ENCODE measurements at places on chromosomes 16 and 17.

- DNase-seq, result no peak
These were observed 14.5 kb downstream of the MMP28 start for GRCh38 chr17:35780950-35781349.

GRCh38 chr16:57882792-57883191 is 80.5 kb upstream of the KIFC3 start:
- DNase-seq, result no peak

DNA sequence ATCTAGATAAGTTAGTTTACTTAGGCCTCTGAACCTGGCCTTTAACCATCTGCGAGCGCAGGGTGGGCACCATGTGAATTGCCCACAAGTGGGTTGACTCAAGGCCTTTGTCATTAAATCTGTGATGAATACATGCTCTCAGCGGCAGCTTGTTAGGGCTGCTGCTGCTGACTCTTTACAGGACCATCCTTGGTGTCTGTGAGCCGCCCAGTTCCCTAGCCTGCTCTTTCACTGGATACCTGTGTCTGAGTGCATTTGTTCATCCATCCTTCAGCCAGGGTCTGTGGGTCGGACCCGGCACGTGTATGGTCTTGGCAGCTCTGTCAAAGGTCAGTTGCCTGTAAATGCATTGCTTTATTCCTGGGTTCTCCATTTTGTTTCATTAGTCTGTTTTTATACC is 321.3 kb downstream of the CNTNAP4 start:
- DNase-seq, result no peak

DNA sequence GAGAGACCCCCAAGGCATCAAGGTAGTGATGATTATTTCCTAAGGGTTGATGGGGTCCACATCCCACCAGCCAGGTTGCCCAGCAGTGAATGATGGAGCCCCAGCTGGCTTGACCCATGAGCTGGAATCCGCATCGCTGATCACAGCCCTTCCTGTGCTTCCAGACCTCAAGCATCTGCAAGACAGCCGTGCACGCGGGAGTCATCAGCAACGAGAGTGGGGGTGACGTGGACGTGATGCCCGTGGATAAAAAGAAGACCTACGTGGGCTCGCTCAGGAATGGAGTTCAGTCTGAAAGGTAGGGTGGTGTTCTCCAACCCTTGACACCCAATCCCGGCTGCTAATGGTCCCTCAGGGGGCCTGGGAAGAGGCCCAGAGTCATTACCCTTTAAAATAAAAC is 69.3 kb downstream of the CRISPLD2 start:
- no peak for DNase-seq

DNA sequence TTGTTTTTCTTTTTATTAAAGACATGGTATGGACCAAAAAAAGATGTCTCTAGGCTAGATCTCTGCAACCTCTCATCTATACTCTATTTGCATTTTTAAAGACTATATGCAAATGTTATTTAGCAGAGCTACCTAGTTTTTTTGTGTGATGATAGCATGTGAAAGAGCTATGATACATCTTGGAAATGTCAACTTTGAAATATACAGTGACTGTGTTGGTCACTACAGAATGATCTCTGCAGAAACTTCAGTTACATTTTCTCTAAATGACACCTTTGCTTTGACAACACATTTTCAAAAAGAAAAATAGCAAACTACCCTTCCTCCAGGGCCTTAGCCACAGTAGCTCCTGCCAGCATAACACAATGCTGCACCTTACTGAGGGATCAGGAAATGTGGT is 86.6 kb downstream of the PRKCB start:
- no peak for DNase-seq

GRCh38 chr17:10744501-10745000 is 14.7 kb upstream of the TMEM220 start:
- no peak for DNase-seq

GRCh38 chr16:3101018-3101840 is 2.1 kb upstream of the ZSCAN10 start:
- DNase-seq, result no peak

DNA sequence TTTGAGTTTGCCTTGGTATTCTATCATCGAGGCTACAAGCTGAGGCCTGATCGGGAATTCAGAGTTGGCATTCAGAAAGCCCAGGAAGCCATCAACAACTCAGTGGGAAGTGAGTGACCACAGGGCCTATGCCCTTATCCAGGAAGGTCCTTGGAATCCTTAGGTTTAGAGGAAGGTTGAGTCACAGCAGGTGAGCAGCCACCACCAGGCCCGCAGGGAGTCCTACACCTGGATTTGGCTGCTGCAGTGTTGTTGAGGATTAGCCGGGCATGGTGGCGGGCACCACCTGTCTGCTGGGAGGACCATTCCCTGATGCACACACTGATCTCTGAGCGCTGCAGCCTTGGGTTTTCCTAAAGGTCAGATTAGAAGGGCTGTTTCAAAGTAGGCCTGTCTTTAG is 5.2 kb downstream of the ODAD4 start:
- no peak for DNase-seq

- no peak for DNase-seq
These were observed 19.0 kb downstream of the PIK3R5 start for GRCh38 chr17:8946476-8946875.

- DNase-seq, result no peak
These were observed 409.6 kb upstream of the CDH11 start for GRCh38 chr16:65531475-65531874.

DNA sequence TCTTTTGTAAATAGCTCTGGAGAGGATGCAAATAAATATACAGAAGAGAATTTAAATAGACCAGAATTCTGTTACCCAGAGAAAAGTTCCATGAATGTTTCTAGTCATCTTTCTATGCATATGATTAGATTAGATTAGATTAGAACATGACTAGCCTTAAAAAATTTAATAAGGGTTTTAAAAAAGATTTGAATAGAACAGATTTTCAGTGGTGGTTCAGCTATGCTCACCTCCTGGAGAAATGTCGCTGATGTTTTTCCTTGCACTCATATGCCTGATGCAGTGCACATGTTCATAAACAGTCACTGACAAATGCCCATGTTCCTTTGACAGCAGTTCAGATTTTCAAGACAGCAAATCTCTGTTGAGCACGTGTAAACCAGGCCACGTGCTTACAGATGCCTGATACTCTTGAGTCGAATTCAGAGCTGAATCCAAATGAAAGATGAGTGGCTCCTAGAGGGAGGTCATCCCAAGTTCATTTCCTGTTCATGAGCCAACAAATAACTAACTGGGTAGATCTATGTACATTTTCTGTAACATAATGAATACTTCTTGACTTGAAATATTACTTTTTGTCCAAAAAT is 19.9 kb upstream of the RAB11FIP4 start:
- DNase-seq, result no peak

- peak; percentile 68 for DNase-seq
These were observed 79.0 kb downstream of the RPA1 start for GRCh38 chr17:1908699-1909309.

GRCh38 chr17:56571456-56571855 is 22.0 kb upstream of the NOG start:
- no peak for DNase-seq

DNA sequence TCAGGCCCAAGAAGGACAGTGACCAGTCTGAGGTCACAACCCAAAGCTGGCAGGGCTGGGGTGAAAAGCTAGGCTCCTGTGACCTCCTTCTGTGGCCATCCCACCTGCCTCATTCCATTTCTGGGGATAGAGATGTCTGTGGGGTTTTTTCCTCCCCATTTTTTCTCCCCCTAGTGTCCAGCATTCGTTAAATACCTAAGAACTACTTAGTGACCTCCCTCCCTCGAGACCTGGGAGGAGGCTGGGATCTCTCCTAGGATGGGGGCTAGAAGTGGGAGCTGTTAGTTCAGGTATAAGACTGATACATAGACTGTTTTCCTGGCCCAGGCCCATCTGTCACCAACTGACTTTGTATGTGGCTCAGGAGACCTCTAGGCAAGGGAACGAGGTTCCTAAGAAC is 20.5 kb upstream of the STAC2 start:
- DNase-seq, result no peak

DNA sequence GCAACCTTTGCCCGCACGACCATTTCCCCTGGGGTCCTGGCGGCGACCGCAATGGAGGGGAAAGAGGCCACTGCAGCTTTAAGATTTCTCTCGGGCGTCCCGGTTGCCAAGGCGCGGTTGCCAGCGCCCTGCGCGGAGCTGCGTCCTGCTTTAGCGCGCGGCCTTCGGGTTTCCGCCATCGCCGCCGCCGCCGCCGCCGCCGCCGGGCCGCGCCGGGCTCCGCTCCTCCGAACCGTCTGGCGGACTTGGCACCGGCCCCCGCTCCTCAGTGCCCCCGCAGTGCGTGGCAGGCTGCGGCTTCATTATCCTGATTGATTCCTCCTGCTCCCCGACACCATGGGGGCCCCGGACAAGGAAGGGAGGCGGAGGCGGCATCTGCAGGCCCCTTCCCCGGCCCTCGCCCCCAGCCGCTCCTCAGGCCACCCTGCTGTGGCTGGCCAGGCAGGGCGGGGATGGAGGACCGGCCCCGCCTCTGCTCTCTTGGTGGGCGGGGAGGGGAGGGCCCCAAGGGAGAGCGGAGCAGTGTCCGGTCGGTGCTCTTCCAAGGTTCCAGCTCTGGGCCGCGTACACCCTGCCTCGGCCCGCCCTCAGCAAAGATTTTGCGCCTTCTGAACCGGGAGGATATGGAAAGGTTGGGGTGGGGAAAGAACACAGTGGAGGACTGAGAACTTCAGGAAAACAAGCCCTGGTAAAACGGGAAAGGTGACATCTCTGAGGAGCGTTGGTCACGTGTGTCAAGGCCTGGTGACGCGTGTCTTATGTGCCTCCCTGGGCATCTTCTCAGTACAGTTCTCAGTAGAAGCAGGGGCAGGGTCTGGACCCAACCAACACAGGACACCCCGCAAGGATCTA is 34.0 kb downstream of the NEUROD2 start:
- peak; percentile 80 for DNase-seq

- DNase-seq, result no peak
These were observed 32.9 kb upstream of the SKAP1 start for GRCh38 chr17:48462946-48463345.

DNA sequence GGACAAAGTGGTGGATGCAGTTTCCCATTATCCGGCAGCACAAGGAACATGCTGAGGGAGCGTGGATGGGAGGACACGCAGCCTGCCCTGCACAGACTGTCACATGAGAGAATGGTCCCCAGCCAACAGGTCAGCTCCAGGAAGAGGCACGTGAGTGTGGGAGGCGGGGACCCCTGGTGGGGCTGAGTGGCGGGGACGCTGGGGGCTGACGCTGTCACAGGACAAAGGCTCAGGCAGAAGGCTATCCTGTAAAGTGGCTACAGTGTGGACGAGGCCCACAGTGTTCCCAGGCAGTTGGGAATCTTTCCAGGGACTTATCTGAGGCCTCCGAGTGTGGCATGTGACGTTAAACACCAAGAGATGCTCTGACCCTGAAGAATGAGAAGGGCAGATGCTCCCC is 30.4 kb downstream of the MBTPS1 start:
- no peak for DNase-seq

DNA sequence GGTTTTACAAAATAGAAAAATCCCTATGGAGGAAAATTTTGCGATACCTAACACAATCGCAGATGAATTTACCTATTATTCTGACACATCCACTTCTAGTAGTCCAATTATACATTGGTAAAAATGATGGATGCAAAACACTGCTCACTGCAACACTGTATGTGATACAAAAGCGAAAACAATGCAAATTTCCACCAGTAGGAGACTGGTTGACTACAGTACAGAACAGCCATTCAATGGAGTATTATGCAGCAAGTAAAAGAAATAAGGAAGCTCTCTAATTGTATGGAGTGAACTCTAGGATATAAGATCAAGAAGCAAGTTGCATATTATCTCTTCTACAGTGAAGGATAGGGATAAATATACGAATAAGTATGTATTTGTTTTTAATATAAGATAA is 48.5 kb downstream of the SETD6 start:
- no peak for DNase-seq

GRCh38 chr17:79862771-79863440 is 23.7 kb upstream of the CBX4 start:
- DNase-seq, result no peak

- no peak for DNase-seq
These were observed 29.8 kb downstream of the COX4I1 start for GRCh38 chr16:85829171-85829719.

DNA sequence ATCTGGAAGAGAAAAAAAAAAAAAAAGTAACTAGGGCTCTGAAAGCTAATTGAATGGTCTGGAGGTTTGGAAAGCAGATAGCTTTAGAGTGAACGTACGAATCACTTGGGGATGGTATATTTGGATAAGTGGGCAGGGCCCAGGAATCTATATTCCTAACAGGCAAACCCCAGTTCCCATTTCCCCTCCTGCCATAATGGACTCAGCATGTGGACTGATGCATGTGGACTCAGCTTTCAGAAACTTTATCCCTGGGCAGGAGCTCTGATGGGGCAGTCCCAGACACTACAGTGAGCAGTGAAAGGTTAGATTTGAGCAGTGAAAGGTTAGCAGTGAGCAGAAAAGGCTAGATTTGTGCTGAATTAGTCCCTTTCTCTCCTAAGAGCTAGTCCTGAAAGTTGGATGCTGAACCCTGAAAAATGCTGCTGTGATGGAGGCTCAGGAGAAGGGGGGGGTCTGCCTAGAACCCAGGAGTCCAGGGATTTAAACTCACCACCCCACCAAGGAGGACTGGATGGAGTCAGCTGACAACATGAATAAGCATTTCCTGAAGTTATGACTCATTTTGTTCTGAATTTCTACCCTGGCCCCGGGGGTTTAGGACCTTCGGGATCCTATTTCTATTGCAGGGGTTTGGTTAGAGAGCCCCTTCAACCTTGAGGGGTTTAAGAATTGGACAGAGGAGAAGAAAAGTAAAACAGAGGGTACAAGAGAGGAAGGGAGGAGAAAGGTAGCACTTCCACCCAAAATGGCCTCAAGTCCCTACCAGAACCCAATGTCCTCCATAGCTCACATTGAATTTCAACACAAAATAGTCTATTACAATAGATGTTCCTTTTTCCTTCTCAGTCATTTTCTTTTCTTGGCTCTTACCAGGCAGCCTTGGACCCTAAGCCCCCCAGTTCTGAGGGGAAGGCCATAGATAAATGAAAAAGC is 10.3 kb upstream of the FZD2 start:
- no peak for DNase-seq

DNA sequence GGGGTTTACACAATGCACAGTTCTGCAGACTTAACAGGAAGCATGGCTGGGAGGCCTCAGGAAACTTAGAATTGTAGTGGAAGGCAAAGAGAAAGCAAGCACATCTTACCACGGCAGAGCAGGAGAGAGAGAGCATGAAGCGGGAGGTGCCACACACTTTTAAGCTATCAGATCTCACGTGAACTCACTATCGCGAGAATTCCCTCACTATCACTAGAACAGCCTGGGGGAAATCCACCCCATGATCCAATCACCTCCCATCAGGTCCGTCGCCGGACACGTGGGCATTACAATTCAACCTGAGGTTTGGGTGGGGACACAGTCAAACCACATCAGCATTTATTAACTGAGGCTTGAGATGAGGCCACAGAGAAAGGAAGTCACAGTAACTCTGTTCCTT is 326.7 kb downstream of the C16orf95 start:
- peak; percentile 6 for DNase-seq

GRCh38 chr16:78386557-78387324 is 287.3 kb downstream of the WWOX start:
- DNase-seq, result peak; percentile 59

DNA sequence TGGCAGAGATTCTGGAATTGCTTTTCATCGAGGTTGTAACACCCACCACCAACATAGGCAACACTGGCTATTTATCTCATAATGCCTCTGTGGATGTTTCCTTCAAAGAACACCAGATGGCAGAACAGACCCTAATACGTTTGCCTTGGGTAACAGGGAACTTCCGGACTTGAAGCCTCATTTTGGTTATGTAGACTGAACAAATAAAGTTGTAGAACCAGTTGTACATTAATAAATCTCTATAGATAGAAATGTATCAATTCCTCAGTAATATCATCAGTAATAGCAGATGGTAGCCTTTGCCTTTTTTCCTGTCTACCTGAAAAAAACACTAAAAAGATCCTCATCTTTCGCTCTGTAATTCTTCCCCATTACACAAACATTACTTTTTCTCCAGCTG is 25.9 kb upstream of the APOH start:
- no peak for DNase-seq

Data from left hindlimb (tissue), 1 donor.